Muscle of back (tissue), 13 donors: ENCODE measurements at places on chromosomes 16 and 17. TPM values are rescaled to one million over a fixed set of nuclear protein-coding genes. Genes with fewer than 3 reads are reported as not detected.

- no peak for DNase-seq
Measured at GRCh38 chr17:60523822-60524221, 2.2 kb downstream of the APPBP2 start.

DNA sequence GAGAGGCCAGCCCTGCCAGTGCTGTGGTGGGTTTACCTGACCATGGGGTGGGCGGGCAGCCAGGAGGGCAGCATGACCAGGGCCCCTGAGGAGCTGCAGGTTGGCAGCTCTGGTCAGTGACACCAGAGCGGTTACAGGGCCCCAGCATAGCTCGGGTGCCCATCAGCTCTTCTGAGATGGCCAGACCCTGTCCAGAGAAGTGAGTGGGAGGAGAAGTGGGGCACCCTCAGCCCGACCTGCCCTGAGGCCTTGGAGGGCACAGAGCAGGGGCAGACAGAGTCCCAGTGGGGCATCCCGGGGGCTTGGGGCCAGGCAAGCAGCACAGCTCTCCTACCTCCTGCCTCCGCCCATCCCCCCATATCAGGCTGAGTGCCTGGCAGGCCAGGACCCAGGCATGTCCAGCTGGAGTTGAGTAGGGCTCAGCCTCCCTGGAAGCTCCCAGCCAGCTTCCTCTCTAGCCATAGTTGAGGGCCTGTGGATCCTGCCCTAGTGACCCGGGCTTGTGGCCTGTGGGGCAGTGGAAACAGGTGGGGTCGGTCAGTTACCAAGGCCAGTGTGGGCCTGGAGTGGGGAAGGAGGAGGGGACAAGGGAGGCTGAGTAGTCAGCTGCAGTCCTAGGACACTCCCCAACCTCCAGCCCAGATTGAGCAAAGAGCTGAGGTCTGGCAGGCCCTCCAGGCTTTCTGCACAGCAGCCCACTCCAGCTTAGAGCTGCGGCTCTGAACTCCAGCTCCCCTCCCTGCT is 83.5 kb downstream of the AMFR start:
- peak; percentile 7 for DNase-seq

DNA sequence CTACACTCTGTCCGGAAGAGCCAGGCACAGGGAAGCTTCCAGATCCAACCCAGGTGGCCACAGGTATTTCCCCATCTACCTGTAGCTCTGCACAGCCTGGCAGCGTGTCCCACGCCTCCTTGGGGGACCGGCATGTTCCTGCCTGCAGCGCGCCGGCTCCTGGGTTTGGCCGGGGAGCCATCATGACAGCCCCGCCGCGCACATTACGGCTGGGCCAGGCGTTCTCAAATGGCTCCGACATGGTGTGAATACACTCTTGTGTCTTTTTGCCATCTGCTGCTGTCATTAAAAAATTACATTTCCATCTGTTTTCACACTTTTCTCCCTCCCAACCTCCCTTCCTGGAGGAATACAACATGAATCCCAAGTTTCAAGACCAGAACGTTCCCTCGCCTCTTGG is 8.0 kb upstream of the GINS2 start:
- DNase-seq: no peak

GRCh38 chr17:2798678-2799077 is 2.4 kb downstream of the RAP1GAP2 start:
- no peak for DNase-seq

The C16orf96 gene
- polyA plus RNA-seq: 0.55 TPM

The AATK gene
- 12.0 TPM for polyA plus RNA-seq

- no peak for DNase-seq
Measured at GRCh38 chr17:17079761-17080160, 37.5 kb downstream of the MPRIP start.

The ADAM11 gene
- 1.6 TPM for polyA plus RNA-seq

DNA sequence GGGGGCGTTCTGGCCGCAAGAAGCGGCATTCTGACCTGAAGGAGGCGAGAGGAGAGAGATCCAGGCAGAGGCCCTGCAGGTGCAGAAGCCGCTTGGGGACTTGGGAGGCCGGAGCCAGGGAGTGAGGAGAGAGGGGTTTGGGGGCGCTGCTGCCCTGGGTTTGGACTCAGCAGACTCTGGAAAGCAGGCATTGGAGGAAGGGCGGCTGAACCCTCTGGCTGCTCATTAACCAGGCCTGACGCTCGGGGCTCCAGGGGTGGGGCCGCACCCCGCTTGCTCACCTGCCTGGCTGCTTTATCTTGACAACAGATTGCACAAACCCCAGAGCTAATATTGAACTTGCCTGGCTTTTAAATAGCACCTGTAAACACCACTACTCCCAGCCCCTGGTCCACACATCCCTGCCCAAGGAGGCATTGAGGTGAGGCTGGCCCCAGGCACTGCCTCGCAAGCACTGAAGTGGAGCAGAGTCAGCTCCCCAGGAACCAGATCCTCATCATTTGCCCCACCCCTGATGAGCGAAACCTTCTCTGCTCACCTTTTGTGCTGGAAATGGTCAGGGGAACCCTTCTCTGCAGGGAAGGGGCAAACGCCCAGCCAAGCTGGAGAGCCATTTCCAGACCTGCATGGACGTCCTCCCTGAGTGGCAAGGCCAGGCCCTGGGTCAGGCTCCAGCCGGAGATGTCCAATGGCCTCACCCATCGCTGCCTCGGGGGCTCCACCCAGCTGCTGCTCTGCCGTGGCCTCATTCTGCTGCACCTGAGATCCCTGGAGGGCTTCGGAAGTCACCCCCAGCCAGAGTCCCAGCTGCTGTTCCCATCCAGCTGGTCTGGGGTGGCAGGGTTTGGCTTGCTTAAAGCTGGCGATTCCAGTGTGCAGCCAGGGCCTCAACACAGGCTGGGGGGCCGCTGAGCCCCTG is 190.2 kb upstream of the GSE1 start:
- DNase-seq: no peak

DNA sequence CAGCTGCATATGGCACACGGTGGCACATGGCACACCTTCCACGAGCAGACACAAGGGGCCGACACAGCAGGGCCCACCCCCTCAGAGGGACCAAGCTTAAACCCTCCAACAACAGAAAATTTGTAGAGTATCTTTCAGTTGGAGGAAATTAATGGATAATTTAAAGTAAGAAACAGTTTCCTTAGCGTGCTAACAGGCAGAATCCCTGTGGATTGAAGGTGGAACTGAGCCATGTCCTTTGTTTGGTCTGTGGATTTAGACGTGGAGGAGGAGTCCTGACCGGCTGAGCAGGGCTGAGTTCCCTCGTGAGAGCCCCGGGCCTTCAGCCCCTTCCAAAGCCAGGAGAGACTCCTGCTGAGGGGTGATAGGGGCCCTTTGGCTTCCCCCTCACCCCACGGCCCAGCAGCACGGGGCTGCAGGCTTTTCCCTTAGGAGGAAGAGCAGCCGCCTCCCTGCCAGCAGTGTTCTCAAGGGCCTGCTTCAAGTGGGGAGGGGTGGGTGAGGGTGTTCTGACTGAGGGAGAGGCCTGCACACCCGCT is 1.4 kb upstream of the CYB561 start:
- DNase-seq: no peak

The TGFB1I1 gene
- polyA plus RNA-seq: 80.0 TPM

DNA sequence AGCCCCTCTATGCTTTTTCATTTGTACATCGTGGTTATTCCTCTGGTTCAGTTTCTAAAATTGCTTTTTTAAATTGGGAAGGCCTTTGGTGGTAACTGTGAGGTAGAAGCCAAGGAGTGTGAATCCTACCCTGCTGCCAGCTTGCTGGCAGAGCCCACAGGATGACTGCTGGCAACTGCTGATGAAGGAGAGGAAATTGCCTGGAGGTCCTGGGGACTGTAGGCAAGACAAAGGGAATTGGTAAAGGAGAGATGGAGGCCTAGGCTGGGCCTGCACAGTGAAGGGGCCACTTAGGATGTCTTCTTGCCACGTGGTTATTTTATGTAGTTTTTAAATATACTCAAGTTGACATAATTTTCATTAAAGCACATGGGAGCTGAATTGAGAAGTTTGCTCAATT is 15.8 kb downstream of the C17orf58 start:
- DNase-seq: no peak

- DNase-seq: no peak
Measured at GRCh38 chr16:66509576-66509975, 40.3 kb downstream of the TK2 start.

GRCh38 chr17:34628879-34629278 is 49.5 kb downstream of the TMEM132E start:
- no peak for DNase-seq

DNA sequence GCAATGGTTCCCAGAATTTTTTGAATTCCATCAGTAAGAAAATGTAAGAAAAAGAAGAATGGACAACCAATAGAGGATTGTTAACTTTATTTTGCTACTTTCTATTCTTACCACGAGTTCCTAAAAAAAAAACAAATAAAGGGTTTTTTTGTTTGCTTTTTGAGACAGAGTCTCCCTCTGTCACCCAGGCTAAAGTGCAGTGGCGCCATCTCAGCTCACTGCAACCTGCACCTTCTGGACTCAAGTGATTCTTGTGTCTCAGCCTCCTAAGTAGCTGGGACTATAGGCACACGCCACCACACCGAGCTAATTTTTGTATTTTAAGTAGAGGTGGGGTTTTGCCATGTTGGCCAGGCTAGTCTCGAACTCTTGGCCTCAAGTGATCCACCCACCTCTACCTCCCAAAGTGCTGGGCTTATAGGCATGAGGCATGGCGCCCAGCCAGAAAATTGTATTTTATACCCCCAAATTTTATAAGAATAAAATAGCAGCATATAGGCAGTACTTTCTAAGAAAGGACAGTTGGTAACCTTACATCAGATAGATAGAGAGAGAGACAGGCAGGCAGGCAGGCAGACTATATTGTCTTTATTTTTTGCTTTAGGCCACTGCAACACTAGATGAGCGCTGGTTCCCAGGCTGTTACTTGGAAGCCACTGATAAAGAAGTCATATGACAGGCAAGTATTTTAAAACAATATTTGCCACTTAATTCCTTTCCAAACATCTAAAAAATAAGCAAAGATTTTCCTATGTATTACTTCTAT is 127.5 kb downstream of the VPS53 start:
- no peak for DNase-seq

The SLC16A5 gene
- polyA plus RNA-seq: 5.9 TPM

The DOK4 gene
- polyA plus RNA-seq: 7.3 TPM

The CD7 gene
- 1.1 TPM for polyA plus RNA-seq

The CRYM gene
- not detected for polyA plus RNA-seq

The SALL1 gene
- 0.71 TPM for polyA plus RNA-seq

- DNase-seq: no peak
Measured at GRCh38 chr17:55872374-55872773, 121.5 kb downstream of the PCTP start.

GRCh38 chr16:89598199-89598598 is 15.2 kb upstream of the DPEP1 start:
- DNase-seq: no peak

DNA sequence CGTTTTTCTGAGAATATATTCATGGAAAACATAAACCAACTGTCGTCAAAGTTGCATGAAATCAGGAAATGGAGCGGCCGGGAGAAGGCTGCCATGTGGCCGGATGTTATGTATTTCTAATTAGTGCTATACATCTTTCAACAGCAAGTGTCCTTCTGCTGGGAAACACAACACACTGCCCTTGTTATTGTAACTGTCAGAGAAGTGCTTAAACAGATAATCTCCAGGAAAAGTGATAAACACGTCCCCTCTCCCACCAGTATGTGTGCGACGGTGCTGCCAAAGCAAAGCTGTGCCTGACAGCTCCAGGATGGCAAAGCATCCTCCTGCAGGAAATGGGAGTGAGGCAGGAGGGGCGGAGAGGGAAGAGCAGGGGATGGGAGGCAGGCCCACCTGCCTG is 111.8 kb downstream of the SMG6 start:
- DNase-seq: no peak

- DNase-seq: no peak
Measured at GRCh38 chr16:77711179-77711578, 11.1 kb upstream of the NUDT7 start.

The NT5M gene
- 7.0 TPM for polyA plus RNA-seq

The CHAD gene
- 4.6 TPM for polyA plus RNA-seq

The GFER gene
- polyA plus RNA-seq: 16.7 TPM

GRCh38 chr17:57703273-57703672 is 41.8 kb downstream of the CCDC182 start:
- DNase-seq: no peak
